Heart right ventricle (tissue), 16 donors: ENCODE measurements at places on chromosomes 2 and 18. TPM values are rescaled to one million over a fixed set of nuclear protein-coding genes. Genes with fewer than 3 reads are reported as not detected.

The DHRS9 gene
- 0.17 TPM for total RNA-seq

DNA sequence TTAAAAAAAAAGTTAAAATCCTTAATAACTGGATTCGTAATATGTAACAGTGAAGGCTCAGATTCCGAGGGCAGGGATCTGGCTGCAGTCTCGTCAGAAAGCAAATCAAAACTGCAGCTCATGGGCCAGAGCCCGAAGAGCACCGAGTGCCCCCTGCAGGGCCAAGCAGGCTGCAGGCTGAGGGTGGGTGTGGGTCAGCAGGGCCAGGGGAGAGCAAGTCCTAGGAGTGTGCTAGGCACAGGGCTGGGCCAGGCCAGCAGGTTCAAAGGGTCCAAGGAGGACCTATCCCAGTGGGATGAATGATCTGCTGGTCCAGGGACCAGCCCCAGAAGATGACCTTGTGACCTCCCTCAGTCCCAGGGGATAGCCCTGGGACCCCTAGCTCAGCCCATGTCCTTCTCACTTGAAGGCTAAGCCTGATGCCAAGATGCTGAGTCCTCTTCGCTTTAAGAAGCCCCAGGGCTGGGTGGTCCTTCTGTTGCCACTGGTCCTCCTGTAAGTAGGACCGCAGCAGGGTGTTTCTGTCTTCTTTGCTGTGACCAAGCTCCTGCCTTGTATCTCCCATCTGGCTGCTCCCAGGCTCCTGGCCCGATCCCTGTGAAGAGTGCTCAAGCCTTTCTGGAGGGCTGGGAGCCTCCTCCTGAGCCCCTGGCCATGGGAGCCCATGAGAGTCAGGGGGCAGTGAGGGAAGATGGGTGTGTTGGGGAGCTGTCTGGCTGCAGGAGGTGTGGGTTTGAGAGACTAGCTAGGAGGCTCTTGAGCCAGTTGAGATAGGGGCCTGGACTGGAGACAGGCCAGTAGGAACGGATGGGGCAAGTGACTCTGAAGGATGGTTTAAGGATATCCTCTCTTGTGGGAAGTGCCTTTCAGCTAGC, 150.7 kb downstream of the DYSF start:
- no peak for DNase-seq

DNA sequence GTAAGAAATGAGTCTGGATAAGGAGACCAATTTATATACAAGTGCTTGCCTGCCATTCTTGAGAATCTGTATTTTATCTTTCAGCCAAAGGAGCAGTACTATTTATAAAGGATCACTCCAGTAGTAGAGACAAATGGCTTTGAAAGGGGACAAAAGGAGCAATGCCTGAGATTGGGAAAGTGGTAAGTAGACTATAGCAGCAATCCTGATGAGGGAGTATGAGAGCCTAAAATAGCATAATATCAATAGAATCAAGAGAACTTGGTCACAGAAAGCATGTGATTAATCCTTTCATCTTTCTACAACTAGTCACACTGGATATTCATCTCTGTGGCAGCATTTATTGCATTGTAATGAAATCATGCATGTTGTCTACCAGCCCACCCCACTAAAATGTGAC, 20.2 kb downstream of the NRXN1 start:
- DNase-seq: no peak

- no peak for DNase-seq
These were observed 85.2 kb downstream of the EIPR1 start for GRCh38 chr2:3292416-3292815.

DNA sequence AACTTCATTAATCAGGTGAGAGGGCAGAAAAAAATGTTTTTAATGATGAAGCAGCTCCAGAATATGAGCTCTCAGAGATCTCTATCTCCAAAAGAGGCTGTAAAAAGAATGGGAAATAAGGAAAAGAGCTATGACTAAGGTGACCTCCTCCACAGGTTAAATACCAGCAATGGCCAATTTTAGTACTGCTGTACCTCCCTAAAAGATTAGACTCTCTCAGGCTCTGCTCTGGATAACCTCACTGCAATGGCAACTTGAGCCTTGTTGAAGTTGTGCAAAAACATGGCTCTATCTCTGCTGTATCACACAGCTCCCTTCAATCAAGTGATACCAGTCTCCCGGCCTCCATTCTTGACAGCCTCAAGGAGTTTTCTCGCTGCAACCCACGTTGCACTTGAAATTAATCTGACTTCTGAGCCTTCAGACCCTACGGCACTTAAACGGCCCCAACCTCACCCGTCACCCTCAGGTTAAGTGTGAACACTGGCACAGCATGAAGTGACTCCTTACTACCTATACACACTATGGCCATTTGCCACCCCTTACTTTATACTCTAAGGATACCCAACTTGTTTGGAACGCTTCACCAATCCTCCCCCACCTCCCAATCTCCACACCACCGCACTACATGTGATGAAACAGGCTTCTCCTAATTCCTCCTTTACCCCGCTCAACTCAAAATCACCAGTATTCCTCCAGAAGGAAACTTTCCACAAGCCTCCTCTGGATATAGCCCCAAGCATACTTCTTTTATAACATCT, 36.3 kb downstream of the SMAD2 start:
- DNase-seq: no peak

The ALKAL2 gene
- not detected for total RNA-seq

DNA sequence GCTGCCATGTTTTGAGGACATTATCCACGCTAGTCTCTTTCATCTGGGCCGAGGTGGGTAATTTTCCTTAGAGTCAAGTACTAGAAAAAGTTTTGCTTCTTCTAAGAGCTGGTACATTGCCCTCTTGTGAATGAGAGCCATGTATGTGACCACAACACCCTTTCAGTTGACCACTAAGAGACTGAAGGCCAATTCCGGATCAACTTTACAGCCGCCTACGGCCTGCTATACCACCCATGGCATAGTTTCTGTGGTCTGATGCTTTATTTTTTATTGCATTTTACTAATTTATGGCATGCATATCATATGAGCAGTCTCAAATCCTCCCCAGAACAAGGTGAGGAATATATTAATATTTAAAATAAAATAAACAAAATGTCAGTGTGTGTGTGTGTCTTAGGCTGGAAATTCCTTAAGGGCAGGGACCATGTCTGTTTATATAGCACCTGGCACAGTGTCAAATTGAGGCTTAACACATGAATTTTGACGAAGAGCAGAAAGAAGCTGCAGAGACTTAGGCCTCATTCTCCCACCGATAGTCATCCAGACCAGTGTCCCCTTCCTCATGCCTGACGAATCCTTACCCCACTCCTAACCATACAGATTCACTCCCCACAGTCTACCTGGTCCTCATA, 35.4 kb downstream of the PSD4 start:
- no peak for DNase-seq

The ACP1 gene
- total RNA-seq: 60.3 TPM

DNA sequence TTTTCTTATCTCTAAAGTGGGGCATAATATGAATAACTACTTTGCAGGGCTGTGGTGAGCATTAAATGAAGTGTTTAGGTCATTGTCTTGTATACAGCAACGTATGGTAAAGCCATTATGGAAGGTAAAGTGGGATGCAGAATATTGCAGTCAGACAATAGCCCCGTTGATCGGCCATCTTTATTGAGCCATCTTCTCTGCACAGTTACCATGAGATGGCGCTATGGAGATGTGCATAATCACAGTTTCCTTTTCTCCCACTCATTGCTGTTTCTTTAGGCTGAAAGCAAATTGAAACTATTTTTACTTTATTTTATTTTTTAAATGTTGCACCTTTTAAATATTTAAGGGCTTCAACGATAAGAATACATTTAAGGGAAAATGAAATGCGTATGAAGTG, 108.9 kb downstream of the THSD7B start:
- no peak for DNase-seq

DNA sequence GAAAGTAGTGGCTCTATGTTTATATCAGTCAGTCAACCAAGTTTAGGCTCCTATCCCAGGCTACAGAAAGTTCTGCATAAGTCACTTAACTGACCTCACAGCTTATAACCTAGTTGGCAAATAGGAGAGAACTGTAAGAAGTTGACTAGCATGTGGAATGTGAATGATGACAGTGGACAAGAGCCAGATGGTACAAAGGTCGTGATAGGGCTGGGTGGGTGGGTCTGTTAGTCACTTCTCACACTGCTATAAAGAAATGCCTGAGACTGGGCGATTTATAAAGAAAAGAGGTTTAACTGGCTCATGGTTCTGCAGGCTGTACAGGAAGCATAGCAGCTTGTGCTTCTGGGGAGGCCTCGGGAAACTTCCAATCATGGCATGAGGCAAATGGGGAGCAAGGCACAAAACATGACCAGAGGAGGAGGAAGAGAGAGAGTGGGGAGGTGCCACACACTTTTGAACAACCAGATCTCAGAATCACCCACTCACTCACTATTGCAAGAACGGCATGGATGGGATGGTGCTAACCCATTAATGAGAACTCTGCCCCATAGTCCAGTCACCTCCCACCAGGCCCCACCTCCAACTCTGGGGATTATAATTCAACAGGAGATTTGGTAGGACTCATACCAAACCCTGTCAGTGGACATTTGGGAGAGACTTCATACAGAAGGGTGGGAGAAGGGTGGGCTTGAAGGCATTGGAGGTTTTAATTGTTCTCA, 68.8 kb downstream of the LTBP1 start:
- DNase-seq: no peak

DNA sequence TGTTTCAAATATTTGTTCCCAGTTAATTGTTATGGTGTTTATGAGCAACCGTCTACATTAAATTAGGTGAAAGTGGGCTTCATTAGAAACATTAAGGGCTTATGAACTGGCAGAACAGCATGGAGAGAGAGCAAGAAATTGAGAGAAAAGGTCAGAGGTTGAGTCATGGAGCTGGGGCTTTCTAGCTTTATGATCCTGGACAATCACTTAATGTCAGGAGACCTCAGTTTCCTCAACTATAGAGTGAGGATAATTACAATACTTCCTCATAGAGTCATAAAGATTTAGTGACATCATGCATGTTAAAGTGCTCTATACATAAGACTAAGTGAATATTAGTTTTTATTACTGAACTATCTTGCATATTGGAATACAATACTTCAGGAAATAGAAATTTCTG, 83.9 kb downstream of the PLCL1 start:
- no peak for DNase-seq

DNA sequence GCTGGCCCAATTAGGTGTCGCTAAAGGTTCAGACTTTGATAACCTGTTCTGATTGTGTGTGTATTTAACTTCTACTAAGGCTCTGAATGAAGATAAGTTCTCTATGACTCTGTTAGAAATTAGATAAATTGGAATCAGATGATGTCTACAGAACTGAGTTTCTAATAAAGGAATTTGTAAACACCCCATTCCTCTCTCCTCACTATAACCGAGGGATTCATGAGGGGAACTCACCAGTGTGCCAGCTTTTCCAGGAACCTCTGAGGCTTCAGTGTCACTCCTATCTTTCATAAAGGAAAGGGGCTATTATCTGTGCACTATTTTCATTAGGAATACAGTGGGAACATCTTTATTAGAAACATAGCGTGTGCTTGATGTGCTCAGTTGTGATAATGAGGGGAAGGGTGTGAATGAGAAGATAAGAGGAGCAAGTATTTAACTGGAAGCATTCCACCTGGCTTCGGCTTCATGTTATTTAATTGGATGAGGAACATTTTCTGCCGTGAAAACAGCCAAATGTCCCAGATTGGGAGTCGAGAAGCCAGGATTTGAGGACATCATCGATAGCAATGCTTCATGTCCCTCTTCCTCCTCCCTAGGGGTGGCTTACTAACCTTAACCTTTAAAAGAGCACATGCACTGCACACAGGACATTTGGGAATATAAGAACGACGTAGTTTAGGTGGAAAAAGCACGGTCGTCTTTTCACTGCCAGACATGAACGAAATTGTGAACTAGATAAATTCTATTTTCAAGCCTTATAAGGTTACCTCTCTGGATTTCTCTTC, 84.8 kb upstream of the TCF4 start:
- no peak for DNase-seq

DNA sequence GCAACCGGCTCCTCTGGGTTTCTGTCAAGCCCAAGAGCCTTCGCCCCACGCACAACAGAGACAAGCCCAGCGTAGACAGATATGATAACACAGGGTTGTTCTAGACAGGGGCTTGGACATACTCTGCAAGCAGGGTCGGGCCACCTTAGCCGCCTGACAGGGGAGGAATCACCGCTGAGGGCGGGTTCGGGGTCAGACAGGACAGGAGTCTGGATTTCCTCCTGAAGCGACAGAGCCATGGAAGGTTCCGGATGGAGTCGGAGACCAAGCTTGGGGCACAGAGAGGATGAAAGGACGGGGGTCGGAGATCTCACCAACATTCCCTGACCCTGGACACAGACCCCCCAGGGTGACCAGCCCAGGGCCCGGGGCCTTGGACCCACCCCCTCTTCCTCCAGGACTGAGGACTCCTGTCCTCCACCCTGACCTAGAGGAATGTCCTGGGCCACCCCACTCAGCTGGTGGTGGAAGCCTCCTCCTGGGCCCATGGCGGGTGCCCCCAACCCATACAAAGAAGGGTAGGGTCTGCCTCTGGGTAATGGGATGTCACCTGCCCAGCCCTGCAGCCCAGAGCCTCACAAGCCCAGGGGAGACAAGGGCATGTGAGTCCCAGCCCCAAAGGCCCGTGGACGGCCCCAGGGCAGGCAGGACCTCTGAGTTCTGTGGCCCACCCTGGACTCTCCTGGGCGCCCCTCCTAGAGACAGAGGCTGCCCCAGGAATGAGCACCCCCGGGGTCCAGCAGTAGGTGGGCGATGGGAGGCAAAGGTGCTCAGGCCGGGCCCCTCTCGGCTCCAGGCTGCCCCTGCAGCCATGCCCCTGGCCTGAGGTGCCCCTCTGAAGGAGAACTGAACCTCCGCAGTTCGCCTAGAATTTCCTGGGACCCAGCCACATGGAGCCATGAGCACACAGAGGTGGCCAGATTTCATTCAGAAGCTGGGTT, 44.1 kb upstream of the GPC1 start:
- no peak for DNase-seq

DNA sequence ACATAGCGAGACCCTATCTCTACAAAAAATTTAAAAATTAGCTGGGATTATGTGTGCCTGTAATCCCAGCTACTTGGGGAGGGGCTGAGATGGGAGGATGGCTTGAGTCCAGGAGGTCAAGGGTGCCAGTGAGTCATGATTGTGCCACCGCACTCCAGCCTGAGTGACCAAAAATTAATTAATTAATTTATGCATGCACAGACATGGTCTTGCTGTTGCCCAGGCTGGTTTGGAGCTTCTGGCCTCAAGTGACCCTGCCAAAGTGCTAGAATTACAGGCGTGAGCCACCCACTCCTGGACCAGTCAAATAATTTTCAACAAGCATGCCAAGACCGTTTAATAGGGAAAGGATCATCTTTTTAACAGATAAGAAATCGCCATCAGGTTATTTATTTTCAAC, 57.7 kb upstream of the TFCP2L1 start:
- no peak for DNase-seq

The SERPINB4 gene
- total RNA-seq: not detected

DNA sequence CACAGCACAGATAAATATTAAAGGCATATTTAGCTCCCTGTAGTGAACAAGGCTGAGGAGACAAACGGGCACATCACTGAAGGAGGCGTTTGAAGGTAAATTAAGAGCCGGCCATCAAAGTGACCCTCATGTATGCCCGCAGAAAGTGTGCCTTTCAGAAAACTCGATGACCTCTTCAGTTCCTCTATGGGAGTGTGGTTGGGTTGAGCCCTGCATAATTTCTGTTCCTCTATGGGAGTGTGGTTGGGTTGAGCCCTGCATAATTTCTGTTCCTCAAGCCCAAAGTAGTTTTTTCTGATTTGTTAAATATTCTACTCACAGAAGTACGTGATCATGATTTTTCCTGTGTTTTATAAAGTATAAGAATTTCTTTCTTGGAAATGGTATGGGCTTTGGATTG, 568.5 kb downstream of the TSN start:
- no peak for DNase-seq
